ENCODE measurements at places on chromosomes 16 and 17.

DNA sequence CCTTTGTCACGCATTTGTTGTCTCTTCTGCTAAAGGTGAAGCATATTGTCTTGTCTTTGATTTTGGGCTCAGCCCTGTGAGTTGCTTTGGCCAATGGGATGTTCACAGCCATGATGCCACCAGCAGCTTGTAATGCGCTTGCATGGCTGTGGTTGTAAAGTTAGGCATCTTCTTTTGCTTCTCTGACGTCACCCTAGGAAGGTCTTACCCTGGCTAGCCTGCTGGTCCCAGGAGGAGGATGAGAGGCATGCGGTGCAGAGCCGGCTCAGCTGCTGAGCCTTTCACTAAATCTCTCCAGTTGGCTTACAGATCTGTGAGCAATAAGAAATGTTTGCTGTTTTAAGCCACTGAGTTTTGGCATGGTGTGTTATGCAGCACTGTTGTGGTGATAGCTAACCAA lies 40.8 kb downstream of the IRX6 start:
- H3K27me3 ChIP-seq = peaks cover 5% of the 10 kb centered on the region
- DNase-seq = no peak
- H3K36me3 ChIP-seq = no peaks in the 10 kb centered on the region

- no peak overlapping the region for H3K27ac ChIP-seq
- no peaks in the 10 kb centered on the region for H3K4me1 ChIP-seq
- no peaks in the 10 kb centered on the region for H3K36me3 ChIP-seq
These were observed 10.7 kb downstream of the DNAAF1 start for GRCh38 chr16:84155771-84156170.

DNA sequence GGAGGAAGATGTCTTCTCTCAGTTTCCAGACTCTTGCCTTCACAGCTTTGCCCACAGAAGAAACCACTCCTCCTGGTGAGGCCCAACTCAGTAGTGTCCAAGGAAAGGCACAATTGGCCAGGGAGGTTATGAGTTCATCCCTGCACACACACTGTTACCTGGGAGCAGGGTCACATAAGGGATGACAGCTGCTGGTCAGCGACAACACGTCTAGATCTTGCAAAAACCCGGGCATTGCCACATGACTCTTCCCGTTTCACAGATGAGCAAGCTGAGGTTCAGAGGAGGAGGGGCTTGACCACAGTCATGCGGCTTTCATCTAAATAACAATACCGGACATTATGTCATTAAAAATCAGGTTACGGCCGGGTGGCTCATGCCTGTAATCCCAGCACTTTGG lies 186.0 kb downstream of the COPRS start:
- H3K4me1 ChIP-seq = peaks cover 3% of the 10 kb centered on the region
- no peaks in the 10 kb centered on the region for H3K27me3 ChIP-seq
- no peak overlapping the region for H3K27ac ChIP-seq
- no peak for DNase-seq
- H3K4me3 ChIP-seq = no peak overlapping the region
- H3K36me3 ChIP-seq = no peaks in the 10 kb centered on the region

DNA sequence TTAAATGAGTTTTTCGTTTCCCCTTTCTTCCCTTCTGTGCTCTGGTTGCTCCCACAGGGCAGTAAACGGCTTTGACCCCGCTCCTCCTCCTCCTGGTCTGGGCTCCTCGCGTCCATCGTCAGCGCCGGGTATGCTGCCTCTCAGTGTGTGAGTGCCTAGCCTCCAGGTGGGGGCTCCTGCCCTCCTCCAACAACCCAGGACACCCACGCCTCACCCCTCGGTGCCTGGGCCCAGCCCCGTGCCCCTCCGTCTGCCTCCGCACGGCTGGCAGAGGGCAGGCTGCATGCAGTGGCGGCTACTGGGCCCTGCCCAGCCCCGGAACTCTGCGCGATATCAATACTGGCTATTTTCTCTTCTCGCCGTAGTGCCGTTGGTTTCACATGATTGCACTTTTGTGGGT lies 31.2 kb downstream of the NDEL1 start:
- DNase-seq = no peak
- H3K36me3 ChIP-seq = peaks cover 66% of the 10 kb centered on the region
- H3K27me3 ChIP-seq = no peaks in the 10 kb centered on the region
- no peak overlapping the region for H3K4me3 ChIP-seq
- H3K4me1 ChIP-seq = peaks cover 13% of the 10 kb centered on the region

- H3K4me1 ChIP-seq = peaks cover under 1% of the 10 kb centered on the region
- H3K27ac ChIP-seq = no peak overlapping the region
- no peak for DNase-seq
- no peaks in the 10 kb centered on the region for H3K36me3 ChIP-seq
These were observed 51.2 kb upstream of the MED9 start for GRCh38 chr17:17425591-17425990.

GRCh38 chr17:66430846-66431795 lies 128.7 kb downstream of the PRKCA start:
- peak overlapping the region; percentile 80 for H3K27ac ChIP-seq
- DNase-seq = peak; percentile 41
- H3K27me3 ChIP-seq = no peaks in the 10 kb centered on the region
- H3K4me3 ChIP-seq = peak overlapping the region; percentile 11
- H3K4me1 ChIP-seq = peaks cover 19% of the 10 kb centered on the region

- peaks cover 2% of the 10 kb centered on the region for H3K36me3 ChIP-seq
- no peak overlapping the region for H3K4me3 ChIP-seq
- no peaks in the 10 kb centered on the region for H3K27me3 ChIP-seq
- H3K27ac ChIP-seq = no peak overlapping the region
- DNase-seq = no peak
These were observed 227.4 kb upstream of the GSE1 start for GRCh38 chr16:85385463-85386331.
